Forelimb muscle (tissue), 1 donor: ENCODE measurements at places on chromosomes 3 and 15.

GRCh38 chr3:5019411-5020241, 40.4 kb downstream of the BHLHE40 start:
- DNase-seq: no peak

- no peak for DNase-seq
Observed at GRCh38 chr15:68425428-68426060, 6.4 kb downstream of the ITGA11 start.

DNA sequence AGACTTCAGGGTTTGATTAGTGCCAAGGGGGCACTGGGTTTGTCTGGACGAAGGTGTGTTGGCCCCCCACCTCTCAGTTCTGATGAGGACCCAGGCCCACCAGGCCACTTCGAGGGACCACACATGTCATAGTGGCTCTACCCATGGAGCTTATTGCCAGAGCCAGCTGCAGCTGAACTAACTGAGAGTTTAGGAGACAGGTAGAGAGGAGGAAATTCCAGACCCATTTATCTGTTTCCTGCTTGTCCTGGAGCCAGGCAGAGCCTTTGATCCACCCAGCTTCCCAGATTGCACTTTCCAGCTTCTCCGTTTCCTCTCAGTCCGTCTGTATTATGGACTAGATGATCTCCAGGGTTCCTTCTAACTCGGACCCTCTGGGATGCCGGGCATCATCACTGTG, 20.9 kb downstream of the SLC24A1 start:
- DNase-seq: no peak

DNA sequence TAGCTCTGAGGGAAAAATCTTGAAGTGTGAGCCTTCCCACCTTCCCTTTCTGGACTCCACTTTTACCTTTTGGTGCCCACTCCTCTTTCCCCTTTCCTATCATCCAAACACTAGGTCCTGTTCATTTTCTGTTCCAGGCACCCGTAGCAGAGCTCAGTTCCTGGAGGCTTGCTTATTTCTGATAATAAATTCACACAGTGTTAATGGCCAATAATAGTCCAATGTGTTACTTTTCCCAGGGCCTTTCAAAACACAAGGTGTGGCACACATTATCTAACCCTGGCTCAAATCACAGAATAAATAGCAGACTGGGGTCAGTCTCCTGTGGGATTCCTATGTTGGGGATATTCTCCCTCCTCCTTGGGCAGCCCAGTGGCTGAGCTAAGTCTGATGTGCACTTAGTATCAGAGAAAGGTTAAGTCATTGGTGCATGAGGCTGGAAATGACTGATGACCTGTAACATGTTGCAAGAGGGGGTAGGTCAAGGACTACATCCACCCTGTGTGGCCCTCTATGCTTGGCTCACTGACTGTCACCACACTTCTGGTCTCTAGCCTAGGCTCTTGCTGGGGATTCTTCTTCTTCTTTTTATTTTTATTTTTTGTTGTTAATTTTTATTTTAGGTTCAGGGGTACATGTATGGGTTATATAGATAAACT, 43.7 kb upstream of the ROPN1 start:
- DNase-seq: no peak

DNA sequence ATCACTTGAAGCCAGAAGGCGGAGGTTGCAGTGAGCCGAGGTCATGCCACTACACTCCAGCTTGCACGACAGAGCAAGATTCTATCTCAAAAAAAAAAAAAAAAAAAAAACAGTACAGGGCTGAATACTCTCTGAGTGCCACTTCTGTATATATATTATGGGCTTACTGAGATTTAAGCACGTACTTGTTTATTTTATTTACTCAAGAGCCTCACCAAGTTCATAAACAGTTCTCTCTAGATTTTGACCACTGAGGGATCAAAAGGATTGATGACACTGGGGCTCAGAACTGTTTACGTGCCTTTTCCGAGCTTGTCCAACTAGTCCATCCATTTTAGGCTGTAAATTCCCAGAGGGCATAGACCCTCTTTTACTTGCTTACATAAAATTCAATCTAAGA, 81.5 kb downstream of the FRMD4B start:
- no peak for DNase-seq
